ENCODE measurements at places on chromosomes 2 and 18. TPM values are rescaled to one million over a fixed set of nuclear protein-coding genes. Genes with fewer than 3 reads are reported as not detected.

- H3K27me3 ChIP-seq: no peaks in the 10 kb centered on the region
- DNase-seq: no peak
- no peaks in the 10 kb centered on the region for H3K36me3 ChIP-seq
- H3K4me1 ChIP-seq: peaks cover 5% of the 10 kb centered on the region
Measured at GRCh38 chr2:221517696-221518151, 54.4 kb downstream of the EPHA4 start.

DNA sequence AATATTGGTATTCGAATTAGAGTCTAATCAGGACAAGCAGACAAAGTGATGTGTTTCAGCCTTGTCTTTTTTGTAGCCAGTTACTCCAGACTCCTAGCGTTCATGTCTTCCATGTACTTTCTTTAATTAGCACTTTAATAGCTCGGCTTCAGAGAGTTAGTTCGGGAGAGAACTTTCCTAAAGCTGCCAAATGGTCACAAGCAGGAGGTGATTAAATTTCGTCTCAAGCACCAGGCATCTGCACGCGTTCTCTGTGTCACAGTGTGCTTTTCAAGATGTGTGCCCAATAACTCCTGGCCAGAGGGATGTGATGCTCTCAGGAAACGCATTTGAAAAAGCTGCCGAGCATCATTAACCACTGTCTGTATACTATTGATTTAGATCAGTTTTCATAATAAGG, 790.8 kb downstream of the SOCS6 start:
- H3K27me3 ChIP-seq: no peaks in the 10 kb centered on the region
- no peaks in the 10 kb centered on the region for H3K36me3 ChIP-seq
- no peak overlapping the region for H3K4me3 ChIP-seq
- H3K4me1 ChIP-seq: no peaks in the 10 kb centered on the region
- H3K27ac ChIP-seq: no peak overlapping the region

- no peak overlapping the region for H3K27ac ChIP-seq
- no peaks in the 10 kb centered on the region for H3K4me1 ChIP-seq
- H3K36me3 ChIP-seq: no peaks in the 10 kb centered on the region
- no peak for DNase-seq
Measured at GRCh38 chr2:204988836-204989235, 443.6 kb downstream of the PARD3B start.

DNA sequence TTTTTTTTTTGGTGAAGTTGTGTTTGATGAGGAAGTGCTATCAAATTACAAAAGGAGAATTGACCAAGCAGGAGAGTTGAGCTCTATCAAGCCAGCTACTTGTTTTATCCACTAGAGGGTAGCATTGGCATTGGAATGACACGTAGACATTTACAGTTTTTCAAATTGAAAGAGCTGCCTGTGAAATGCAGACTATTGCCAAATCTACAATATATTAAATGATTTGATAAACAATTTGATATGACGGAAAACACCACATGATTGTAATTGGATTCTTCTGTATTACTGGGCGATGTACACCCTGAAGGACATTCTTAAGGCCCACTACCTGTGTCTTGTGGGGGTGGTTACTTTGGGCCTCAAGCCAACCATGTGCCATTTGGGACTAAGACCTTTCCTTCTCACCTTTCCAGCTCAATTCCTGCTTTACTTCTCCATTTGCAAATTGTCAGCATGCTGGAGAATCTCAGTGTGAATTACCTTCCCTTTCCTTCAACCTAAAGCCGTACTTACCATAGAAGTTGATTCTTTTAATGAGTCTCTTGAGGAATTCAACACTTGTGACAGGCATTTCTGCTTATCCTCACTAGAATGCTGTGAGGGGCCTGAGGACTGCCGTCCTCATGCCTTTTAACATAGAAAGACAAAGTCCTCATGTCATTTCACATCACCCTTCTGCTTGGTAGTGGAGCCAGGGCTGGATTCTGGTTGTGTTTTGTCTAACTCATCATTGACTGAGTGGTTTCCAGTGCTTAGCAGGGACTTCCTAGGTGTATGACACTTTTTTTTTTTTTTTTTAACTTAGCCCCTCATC, 134.8 kb upstream of the THUMPD2 start:
- H3K36me3 ChIP-seq: no peaks in the 10 kb centered on the region
- no peak overlapping the region for H3K4me3 ChIP-seq
- DNase-seq: no peak
- H3K27me3 ChIP-seq: no peaks in the 10 kb centered on the region
- no peak overlapping the region for H3K27ac ChIP-seq

GRCh38 chr2:8565399-8566154, 116.3 kb upstream of the ID2 start:
- H3K27me3 ChIP-seq: no peaks in the 10 kb centered on the region
- no peaks in the 10 kb centered on the region for H3K4me1 ChIP-seq
- no peak overlapping the region for H3K27ac ChIP-seq
- no peak for DNase-seq
- no peak overlapping the region for H3K4me3 ChIP-seq

GRCh38 chr2:36427790-36428243, 72.2 kb downstream of the CRIM1 start:
- no peak for DNase-seq
- no peaks in the 10 kb centered on the region for H3K27me3 ChIP-seq
- no peak overlapping the region for H3K27ac ChIP-seq
- no peaks in the 10 kb centered on the region for H3K36me3 ChIP-seq

DNA sequence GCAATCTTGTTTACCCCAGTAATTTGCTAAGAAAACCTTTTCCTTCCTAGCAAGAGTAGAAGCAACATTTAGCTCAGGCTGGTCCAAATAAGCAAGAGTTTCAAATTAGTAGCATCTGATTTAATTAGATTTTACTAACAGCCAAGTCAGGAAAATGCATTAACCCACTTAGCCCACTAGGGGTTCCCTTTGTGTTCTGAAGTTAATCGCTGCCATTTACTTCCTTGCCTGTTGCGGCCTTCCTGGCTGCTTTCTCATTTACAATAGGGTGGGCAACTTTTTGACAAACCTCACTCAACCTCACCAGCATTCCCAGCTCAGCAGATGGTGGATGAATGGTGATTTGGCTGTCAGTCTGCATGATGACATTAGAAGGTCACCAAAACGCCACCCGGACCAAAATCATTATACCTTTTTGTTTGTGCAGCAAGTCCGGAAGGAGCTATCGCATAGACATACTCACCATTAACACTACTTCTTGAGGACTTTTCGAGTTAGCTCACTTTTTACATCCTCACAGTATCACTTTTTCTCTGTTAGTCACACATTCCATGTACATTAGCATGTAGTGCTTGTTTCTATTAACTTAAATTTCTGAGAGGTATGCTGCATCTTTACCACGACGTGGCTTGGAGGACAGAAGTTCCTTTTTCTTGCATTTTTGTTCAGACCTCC, 101.5 kb upstream of the SETBP1 start:
- H3K27me3 ChIP-seq: no peaks in the 10 kb centered on the region
- H3K27ac ChIP-seq: no peak overlapping the region
- H3K36me3 ChIP-seq: no peaks in the 10 kb centered on the region
- H3K4me3 ChIP-seq: no peak overlapping the region
- DNase-seq: no peak

DNA sequence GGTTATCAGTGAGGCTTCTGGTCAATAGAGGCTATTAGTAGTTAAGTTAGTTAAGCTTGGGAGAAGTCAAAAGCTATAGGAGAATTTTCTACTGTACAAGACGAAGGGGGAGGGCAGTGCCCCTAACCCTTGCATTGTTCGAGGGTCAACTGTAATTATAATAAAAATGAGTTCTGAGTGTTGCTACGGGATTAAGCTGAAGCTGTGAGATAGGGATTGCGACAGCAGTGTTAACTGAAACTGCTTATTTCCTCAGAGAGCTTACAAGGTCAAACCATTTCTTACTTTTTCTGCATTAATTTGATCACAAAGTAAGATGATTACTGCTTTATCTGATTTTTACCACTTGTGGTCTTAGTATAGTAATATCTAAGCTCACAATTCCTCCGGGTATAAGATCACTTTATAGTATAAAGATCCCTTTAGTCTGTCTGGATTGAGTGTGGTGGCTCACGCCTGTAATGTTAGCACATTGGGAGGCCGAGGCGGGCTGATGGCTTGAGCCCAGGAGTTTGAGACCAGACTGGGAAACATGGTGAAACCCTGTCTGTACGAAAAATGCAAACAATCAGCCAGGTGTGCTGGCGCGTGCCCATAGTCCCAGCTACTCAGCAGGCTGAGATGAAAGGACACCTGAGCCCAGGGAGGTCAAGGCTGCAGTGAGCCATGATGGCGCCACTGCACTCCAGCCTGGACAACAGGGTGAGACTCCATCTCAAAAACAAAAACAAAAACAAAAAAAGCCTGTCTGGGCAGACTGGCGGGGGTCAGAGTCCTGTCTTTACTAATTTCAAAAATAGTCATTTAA, 119.5 kb upstream of the TLK1 start:
- H3K4me1 ChIP-seq: no peaks in the 10 kb centered on the region
- H3K27me3 ChIP-seq: no peaks in the 10 kb centered on the region
- DNase-seq: no peak
- H3K36me3 ChIP-seq: no peaks in the 10 kb centered on the region
- H3K4me3 ChIP-seq: no peak overlapping the region
- no peak overlapping the region for H3K27ac ChIP-seq

GRCh38 chr2:36801088-36801487, 104.6 kb downstream of the VIT start:
- no peaks in the 10 kb centered on the region for H3K36me3 ChIP-seq
- H3K27ac ChIP-seq: no peak overlapping the region
- H3K4me1 ChIP-seq: no peaks in the 10 kb centered on the region

DNA sequence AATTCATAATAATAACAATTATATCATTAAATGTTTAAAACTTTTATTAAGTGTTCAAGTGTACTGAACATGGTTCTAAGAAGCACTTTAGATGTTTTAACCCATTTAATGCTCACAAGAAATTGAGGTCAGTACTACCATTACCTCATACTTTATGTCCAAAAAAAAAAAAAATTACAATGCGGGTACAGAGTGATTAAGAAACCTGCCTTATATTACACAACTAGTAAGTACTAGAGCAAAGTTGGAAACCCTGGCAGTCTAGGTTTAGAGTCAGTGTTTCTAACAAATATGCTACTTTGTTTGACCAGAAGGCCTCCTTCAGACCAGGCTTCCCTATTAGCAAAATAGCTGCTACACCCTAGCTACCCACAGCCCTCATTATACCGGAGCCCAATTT, 28.5 kb downstream of the PLEKHM3 start:
- no peak overlapping the region for H3K27ac ChIP-seq
- no peak for DNase-seq
- H3K27me3 ChIP-seq: no peaks in the 10 kb centered on the region
- peaks cover 6% of the 10 kb centered on the region for H3K4me1 ChIP-seq
- H3K36me3 ChIP-seq: peaks cover 18% of the 10 kb centered on the region

GRCh38 chr18:22493940-22494339, 76.2 kb upstream of the CTAGE1 start:
- H3K36me3 ChIP-seq: no peaks in the 10 kb centered on the region
- no peaks in the 10 kb centered on the region for H3K27me3 ChIP-seq
- DNase-seq: no peak
- H3K4me1 ChIP-seq: no peaks in the 10 kb centered on the region

DNA sequence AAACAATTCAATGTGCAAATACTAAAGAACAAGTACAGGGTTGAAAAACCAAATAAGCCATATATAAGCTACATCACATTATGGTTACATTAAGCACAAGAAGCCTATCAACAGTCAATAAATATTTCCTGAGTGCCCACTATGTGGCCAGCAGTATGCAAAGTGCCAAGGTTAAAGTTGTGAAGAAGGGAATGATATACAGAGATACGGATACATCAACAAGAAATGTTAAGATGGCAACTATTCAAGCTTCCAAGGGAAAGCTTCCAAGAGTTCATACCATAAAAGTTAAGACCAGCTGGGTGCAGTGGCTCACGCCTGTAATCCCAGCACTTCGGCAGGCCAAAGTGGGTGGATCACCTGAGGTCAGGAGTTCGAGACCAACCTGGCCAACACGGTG, 14.0 kb downstream of the DYM start:
- H3K27me3 ChIP-seq: no peaks in the 10 kb centered on the region
- H3K4me3 ChIP-seq: no peak overlapping the region
- no peak for DNase-seq
- H3K4me1 ChIP-seq: no peaks in the 10 kb centered on the region

DNA sequence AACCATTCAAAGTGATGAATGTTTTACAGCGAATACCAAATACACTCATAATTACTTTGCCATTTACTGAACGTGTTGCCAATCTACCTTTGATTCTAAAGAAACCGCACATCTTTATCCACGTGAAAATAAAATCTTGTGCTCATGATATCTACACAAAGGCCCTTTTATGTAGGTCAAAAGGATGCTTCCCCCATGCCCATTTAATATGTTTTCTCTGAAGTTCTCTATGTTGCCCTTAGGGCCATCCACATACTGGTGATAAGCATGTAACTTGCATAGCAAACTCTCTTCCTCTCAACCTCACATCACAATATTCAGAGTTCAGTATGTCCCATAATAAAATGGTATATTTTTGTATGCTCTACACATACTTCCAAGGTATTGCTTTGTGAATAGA, 380.0 kb upstream of the FIGN start:
- H3K27me3 ChIP-seq: no peaks in the 10 kb centered on the region
- no peaks in the 10 kb centered on the region for H3K36me3 ChIP-seq
- no peaks in the 10 kb centered on the region for H3K4me1 ChIP-seq

DNA sequence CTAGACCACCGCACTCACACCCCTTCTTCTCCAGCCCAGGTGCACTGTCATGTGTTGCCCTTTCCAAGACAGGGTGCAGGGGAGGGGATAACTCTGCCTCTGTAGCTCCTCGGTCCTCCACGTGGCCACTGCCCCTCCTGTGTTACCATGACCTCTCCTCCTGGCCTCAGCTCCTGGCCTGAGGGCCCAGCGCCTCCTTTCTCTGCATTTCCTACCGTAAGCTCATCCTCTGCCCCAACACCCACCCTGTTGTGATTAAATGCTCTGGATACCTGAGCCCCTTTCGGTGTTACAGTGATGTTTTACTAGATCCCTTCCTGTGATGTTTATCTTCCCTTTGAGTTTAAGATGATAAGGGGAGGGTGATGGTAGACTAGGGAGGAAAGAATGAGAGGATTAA, 242.3 kb downstream of the PTPRM start:
- H3K4me1 ChIP-seq: peaks cover 13% of the 10 kb centered on the region
- no peak overlapping the region for H3K27ac ChIP-seq

- peaks cover 1% of the 10 kb centered on the region for H3K4me1 ChIP-seq
- no peaks in the 10 kb centered on the region for H3K27me3 ChIP-seq
- peaks cover 4% of the 10 kb centered on the region for H3K36me3 ChIP-seq
- no peak for DNase-seq
- no peak overlapping the region for H3K4me3 ChIP-seq
Measured at GRCh38 chr2:190505696-190506095, 28.8 kb downstream of the NEMP2 start.

DNA sequence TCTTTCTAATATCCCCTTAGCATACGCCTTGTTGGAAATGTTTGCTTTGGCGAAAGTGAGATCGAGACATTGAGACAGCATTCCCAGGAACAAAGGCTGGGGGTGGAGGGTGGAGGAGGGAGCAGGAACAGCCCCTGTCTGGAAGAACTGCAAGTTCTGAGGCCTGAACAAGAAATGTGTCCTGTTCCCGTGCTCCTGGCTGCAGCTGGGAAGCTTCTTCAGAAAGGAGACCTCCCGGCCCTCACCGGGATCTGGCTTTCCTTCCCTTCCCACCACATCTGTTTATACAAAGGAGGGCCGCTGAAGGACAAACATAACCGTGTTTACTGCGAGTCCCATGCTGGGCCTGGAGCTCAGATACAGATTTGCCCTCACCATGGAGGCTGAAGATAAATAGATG, 35.9 kb downstream of the AFF3 start:
- H3K4me3 ChIP-seq: no peak overlapping the region
- no peaks in the 10 kb centered on the region for H3K36me3 ChIP-seq
- DNase-seq: peak; percentile 37
- H3K27ac ChIP-seq: no peak overlapping the region
- H3K4me1 ChIP-seq: peaks cover 11% of the 10 kb centered on the region

PLEKHH2 gene
- 2.5 TPM for polyA plus RNA-seq

LHCGR gene
- polyA plus RNA-seq: 0.02 TPM

STAT4 gene
- polyA plus RNA-seq: 2.5 TPM

POTEJ gene
- not detected for polyA plus RNA-seq

TMEFF2 gene
- polyA plus RNA-seq: not detected

OR6B2 gene
- not detected for polyA plus RNA-seq

ZAP70 gene
- 8.3 TPM for polyA plus RNA-seq

All from lung (tissue), 17 donors.